ENCODE measurements at places on chromosomes 2 and 18.
A peak's percentile ranks its signal among the peaks of the same experiment; 100 is the strongest.

- no peak for DNase-seq
Observed at GRCh38 chr2:231900972-231901371, 25.2 kb downstream of the NPPC start.

DNA sequence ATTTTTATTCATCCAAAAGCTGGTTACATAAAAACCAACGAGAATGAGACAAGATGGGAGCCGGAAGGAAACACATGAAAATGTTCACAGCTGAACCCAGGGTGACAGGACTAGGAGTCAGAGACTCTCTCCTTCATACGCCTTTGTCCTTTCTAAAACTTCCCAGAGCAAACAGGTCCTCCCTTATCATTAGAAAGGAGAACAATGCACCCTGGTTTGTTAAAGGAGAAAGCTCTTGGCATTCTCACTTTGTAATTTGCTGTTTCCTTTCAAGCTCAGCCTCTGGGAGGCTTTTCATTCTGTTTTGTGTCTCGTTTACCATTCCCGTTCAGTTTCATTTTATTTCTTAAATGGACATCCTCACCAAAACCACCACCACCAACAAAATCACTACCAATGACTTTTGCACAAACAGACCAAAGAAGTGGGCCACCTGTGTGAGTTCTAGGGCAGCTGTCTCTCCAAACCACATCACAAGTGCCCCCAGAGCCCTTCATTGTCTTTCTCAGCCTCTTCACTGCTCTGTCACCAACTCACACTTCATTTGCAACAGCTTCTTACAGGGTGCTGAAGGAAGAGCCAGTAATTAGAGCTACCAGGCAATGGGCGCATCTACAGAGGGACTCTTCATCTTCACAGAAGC lies 105.3 kb downstream of the HDAC4 start:
- no peak for DNase-seq

- DNase-seq: peak; percentile 61
Observed at GRCh38 chr2:67917332-67918054, 145.3 kb downstream of the C1D start.

DNA sequence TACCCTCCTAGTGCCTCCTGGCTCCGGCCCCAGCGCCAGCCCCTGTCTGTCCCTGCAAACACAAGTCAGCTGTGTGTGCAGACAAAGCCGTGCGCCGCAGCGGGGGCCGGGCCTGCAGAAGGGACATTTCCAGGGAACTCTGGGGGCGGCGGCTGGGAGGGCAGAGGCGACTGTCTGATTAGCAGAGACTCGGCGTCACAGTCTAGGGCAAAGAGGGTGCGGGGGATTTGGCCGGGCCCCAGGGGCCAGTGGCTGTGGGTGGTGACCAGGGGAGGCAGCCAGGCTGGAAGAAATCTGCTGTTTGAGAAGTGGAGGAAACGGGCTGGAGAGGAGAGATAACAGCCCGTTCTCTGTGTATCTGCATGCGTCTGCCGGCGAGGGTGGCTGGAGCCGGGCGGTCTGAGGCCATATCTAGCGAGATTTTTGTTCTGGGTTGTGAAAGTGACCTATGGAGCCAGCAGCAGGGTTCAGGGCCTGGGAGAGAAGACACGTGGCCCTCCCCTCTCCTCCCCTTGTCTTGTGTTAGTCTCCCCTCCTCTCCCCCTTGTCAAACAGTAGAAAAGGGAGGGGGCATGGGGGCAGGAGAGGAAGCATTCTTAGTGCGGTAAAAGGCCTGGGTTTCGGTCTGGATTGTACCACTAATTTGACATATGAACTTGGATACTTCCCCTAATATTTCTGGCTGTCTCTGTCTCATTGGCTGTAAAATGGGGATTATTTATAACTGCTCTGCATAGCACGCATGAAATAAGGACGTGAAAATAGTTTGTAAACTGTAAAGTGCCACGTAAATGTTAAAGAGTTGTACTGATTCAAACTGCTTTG lies 169.4 kb downstream of the SMAD7 start:
- no peak for DNase-seq

DNA sequence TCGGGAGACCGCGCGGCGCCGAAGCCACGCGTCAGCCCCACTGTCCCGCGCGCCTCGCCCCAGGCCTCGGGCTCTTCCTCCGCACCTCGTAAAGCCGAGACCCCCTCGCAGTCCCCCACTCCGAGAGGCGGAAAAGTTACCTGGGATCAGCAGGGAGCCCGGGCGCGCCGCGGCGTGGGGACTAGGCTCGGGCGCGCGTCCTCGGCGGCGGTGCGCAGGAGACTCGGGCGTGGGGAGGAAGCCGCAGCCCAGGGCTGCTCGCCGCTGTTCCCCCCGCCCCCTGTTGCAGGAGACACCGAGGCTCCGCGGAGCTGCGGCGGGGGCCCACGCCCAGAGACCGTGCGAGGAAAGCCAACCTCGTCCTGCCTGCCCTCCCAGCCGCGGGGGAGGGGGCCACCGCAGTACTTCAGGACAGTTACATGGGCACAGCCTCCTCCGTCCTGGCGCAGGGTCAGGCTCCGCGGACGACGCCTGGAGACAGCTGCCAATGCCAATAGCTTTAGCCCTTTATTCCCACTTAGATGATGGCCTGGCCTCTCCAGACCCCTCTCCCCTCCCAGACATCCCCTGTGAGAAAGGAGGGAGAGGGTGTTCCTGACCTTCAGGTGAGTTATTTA lies at the start of gene EPB41L3:
Gene EPB41L3 (minus strand): TSS at position 225 of the 617 bp plus-strand sequence. CDS start 54,814 bp downstream, outside the sequence.
- no peak for DNase-seq

- no peak for DNase-seq
Observed at GRCh38 chr18:72993250-72993649, 125.5 kb upstream of the NETO1 start.

- DNase-seq: no peak
Observed at GRCh38 chr2:121513597-121514333, 16.9 kb upstream of the RNU4ATAC start.

GRCh38 chr18:23350188-23350587 lies 102.9 kb upstream of the RIOK3 start:
- no peak for DNase-seq

- no peak for DNase-seq
Observed at GRCh38 chr18:23968638-23969604, 45.6 kb upstream of the TTC39C start.

- DNase-seq: no peak
Observed at GRCh38 chr2:236818281-236819045, 248.8 kb downstream of the ACKR3 start.

DNA sequence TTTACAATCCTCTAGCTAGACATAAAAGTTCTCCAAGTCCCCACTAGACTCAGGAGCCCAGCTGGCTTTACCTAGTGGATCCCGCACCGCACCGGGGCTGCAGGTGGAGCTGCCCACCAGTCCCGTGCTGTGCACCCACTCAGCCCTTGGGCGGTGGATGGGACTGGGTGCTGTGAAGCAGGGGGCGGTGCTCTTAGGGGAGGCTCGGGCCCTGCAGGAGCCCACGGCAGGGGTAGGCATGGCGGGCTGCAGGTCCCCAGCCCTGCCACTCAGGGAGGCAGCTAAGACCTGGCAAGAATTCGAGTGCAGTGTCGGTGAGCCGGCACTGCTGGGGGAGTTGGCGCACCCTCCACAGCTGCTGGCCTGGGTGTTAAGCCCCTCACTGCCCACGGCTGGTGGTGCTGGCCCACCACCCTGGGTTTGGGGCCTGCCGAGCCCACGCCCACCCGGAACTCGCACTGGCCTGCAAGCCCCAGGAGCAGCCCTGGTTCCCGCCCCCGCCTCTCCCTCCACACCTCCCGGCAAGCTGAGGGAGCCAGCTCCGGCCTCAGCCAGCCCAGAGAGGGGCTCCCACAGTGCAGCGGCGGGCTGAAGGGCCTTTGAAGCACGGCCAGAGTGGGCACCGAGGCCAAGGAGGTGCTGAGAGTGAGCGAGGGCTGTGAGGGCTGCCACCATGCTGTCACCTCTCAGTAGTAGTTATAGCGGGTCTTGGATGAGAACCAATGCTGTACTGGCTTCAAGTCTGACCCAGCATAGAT lies 255.2 kb downstream of the CDH7 start:
- DNase-seq: no peak

GRCh38 chr2:45130736-45131135 lies 121.5 kb upstream of the SIX2 start:
- DNase-seq: no peak

DNA sequence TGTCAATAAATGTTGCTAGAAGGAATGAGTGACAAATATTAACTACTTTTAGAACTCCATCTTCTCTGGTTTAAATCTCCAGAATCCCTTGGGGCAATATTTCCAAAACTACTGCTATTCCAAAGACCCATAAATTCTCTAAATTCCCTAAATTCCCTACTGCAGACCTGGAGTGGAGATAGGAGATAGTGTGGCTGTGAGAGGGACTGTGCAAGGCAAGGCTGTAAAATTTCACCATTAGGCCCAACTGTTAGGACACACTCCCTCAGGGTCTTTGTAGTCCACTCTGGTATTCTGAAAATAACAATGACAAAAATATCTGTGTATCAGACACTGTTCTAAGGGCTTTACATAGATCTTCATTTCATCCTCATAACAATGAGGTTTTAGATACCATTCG lies 67.9 kb downstream of the MYL12B start:
- no peak for DNase-seq

- no peak for DNase-seq
Observed at GRCh38 chr2:55056024-55056521, 5.8 kb upstream of the RTN4 start.

DNA sequence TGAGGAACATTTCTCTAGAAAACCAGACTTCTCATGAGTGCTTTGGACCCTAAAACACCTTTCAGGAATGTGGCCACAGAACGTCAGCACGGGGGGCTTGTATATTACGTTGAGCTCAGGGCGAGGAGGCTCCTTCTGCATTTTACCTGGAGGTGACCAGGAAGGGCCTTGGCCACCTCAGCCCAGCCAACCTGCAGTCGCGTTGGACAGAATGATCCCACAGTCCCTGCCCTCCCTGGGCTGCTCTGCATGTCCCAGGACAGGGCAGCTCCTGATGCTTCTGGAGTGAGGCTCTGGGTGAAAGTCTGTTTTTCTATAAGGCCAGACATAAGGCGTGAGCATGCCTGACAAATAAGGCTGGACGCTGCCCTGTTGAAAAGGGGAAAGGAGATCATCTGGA lies 121.9 kb downstream of the NDUFA10 start:
- no peak for DNase-seq

GRCh38 chr2:42771546-42772153 lies 7.7 kb upstream of the OXER1 start:
- no peak for DNase-seq

- no peak for DNase-seq
Observed at GRCh38 chr18:72973841-72974240, 106.1 kb upstream of the NETO1 start.

GRCh38 chr18:48800466-48800865 lies 150.3 kb downstream of the SMAD7 start:
- peak; percentile 24 for DNase-seq

GRCh38 chr2:219560893-219561178 lies 10.5 kb downstream of the OBSL1 start:
- DNase-seq: no peak

- DNase-seq: no peak
Observed at GRCh38 chr2:184215745-184216144, 382.6 kb upstream of the ZNF804A start.

DNA sequence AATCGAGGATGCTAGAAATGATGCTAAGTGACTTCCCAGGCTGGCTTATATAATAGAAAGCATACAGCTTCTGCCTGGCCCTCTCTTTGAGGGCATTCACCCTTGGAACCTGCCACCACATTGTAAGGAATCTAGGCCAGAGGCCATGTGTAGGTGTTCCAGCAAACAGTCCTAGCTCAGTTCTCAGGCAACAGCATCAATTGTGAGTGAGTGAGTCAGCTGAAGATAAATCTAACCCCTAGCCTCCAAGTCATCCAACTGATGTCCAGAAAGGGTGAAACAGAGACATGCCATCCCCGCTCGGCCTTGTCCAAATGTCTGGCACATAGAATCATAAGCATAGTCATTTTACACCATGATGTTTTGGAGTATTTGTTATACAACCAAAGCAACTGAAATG lies 324.3 kb upstream of the KLHL14 start:
- DNase-seq: no peak

GRCh38 chr2:201118961-201119854 lies 3.2 kb downstream of the CFLAR start:
- no peak for DNase-seq

- no peak for DNase-seq
Observed at GRCh38 chr2:220168891-220169546, 541.6 kb downstream of the SLC4A3 start.

DNA sequence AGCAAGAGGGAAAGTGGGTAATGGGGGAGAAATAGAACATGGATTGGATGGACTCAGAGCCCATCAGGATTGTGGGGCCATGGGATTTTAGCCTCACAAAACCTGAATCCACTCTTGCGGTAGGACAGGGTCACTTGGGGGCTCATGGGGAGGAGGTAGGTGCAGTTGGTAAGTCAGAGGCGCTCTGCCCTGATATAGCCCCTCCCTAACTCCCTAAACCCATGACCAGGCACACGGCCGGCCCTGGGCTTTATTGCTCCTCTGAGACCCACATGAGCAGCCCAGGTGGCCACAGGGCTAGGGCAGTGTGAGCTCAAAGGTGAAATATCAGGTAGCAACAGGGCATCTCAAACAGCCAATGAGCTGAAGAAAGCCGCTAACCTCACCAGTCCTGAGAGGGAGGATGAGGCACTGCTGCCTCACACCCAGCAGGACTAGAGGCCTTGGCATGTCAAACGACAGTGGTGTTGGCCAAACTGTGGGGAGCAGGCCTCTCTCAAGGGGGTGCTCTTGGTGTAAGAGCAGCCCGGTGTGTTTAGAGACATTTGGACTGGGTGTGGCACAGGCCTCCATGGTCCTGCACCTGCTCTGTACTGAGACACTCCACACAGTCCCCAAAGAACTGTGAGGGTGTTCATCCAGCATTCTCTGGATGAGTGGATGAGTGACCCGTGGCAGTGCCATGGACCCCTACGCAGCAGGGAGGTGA lies 90.8 kb upstream of the HS6ST1 start:
- DNase-seq: no peak

DNA sequence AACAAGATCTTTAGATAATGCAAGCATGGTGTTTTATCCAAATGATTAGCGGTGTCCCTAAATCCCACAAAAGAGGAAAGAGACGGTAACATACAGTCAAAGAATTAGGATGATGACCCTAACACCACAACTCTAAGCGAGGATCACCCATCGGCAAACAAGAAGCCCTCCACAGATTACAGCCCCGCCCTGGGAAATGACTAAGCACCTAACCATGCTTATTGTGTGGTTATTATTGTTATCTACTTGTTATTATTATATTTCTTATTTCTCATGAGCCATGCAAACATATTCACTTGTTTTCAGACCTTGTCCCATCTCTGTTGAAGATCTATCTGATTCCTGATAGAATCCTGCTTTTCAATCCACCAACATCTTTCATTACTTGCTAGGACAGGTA lies 651.3 kb downstream of the NYAP2 start:
- DNase-seq: no peak

- no peak for DNase-seq
Observed at GRCh38 chr18:963276-963675, 58.6 kb downstream of the ADCYAP1 start.

DNA sequence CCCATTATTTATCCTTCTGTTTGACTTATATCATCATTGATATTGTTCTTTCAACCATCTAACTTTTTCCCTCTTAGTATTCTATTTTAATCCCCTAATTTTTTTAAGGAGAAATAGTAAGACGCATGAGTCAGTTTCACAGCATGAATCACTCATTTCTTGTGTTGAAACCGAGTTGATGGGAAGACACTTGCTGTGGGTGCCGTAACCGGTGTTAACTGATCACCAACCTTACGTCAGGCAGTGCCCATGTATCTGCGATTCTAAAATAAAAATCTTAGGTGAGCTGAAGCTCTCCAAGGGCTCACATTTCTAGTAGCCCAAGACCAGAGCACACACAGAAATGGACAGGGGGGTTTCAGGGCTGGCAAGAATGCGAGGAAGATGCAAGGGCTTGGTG lies 348.1 kb downstream of the GALR1 start:
- DNase-seq: no peak

- no peak for DNase-seq
Observed at GRCh38 chr2:55048508-55049042, 1.7 kb downstream of the RTN4 start.
